Hematopoietic multipotent progenitor cell treated with erythropoietin and hydrocortisone succinate and interleukin-3 and kit ligand, for 4 days (in vitro differentiated cells): ENCODE measurements at places on chromosomes 2 and 18.
A peak's percentile ranks its signal among the peaks of the same experiment; 100 is the strongest.

DNA sequence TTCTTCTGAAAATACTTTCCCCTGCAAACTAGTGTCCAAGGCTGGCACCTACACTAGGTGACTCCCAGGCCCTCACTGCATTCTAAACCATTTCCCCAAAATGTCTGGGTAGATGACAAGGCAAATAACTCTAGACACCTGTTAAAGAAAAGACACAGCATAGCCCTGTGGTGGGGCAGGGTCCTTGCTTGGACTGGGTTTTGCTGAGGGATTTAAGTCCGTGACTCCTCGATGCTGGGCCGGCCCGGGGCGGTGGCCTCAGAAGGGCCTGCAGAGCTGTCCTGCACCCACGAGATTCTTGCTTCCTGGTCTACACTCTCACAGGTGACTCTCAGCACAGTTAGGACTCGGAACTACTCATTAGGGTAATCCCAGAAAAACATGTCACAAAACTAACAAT lies 55.2 kb downstream of the MBP start:
- no peak for DNase-seq

- DNase-seq: peak; percentile 85
These were observed 32.4 kb upstream of the VIT start for GRCh38 chr2:36663851-36664695.

GRCh38 chr2:68458981-68459380 lies 8.1 kb downstream of the FBXO48 start:
- peak; percentile 70 for DNase-seq

GRCh38 chr2:226794751-226795171 lies 4.9 kb downstream of the IRS1 start:
- no peak for DNase-seq

DNA sequence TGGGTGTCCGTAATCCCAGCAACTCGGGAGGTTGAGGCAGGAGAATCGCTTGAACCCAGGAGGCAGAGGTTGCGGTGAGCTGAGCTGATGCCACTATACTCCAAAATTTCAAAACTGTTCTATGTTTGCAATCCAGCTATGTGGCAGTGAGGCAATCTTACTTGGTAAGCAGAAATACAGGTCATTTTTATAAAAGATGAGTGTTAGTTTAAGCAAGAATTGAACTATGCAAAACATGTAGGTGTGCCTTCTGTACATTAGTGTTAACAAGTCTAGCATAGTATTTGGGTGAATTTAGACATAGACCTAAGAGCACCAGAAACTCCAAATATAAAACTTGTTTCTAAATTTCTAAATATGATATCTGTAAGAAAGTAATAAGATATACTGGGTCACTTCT lies 7.2 kb downstream of the DSC1 start:
- DNase-seq: no peak

GRCh38 chr18:23853448-23854195 lies 160.9 kb upstream of the TTC39C start:
- no peak for DNase-seq

DNA sequence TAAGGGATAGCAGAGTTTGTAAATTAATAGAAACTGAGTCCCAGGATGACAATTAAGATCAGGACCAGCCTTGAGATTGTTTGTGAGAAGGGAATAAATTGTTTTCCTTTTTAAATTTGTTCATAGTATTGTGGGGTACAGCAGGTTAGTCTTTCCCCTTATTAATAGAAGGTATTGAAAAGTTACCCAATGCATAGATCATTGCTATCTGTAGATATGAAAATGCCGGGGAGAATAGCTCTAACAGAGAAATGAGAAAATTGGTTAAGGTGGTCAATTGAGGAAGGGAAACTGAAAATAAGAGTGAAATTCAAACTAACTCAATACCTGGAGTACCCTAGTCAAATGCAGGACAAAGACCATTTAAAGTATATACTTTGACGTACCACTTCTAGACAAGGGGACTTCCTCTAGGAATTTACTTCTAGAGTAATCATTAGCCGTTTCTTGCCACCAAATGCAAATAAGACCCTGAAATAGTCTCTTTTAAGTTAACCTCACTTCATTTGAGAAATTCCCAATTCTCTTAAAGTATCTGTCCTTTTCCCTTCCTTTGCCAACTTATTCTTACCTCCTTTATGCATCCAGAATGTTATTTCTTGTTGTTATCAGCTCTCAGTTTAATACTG lies 1224.4 kb upstream of the LRRTM1 start:
- no peak for DNase-seq

DNA sequence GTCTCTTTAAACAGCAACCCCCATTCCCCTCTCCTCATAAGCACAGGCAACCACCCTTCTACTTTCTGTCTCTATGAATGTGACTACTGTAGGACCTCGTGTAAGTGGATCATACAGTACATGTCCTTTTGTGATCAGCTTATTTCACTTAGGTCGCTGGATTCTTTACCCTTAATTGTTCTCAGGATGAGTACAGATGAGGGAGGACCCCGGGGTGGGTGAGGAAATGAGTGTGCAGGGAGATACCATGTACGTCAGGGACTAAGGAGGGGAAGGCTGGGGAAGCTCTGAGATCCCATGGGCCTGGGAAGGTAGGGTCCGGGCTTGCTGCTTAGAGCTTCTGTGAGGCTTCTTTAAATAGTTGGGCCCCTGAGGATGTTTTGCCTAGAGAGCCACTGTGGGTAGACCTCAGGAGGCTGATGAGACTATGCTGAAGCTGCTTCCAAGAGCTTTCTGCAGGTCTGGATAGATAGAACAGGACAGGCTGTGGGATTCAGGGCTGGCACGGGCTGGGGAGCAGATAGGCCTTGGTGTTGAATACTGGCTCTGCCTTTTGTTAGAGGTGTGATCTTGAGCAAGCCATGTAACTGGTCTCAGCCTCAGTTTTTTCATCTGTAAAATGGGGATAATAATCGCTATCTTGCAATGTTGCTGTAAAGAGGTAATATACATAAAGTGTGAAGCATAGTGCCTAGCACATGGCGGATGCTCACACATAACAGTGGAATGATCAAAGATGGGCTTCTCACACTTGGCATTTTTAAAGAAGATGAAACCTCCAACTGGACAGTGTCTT lies 155.3 kb downstream of the PRKCE start:
- no peak for DNase-seq

- DNase-seq: no peak
These were observed 5.4 kb upstream of the BOD1L2 start for GRCh38 chr18:57141208-57142129.

GRCh38 chr2:74514368-74515270 lies at the start of gene TLX2:
Gene TLX2, plus strand, starts transcription at chr2:74514450. Its CDS starts 357 bp downstream, at chr2:74514807.
- DNase-seq: peak; percentile 42

DNA sequence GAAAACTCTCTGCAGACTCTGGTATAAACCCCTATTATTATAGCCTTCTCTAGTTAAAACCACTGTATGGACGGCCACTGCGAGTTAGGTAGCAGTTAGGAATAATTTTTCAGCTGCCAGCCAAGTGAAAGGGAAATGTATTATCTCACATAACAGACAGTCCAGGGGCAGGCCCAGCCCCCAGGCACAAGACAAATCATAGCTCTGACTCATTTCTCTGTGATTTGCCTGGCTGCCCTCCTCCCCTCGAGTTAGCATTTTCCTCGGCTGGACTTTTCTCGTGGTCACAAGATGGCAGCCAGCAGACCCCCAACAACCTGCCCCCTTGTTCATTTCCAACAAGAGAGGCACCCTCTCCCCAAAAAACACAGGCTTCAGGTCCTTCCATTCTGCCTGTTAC lies 10.5 kb downstream of the VIT start:
- no peak for DNase-seq

DNA sequence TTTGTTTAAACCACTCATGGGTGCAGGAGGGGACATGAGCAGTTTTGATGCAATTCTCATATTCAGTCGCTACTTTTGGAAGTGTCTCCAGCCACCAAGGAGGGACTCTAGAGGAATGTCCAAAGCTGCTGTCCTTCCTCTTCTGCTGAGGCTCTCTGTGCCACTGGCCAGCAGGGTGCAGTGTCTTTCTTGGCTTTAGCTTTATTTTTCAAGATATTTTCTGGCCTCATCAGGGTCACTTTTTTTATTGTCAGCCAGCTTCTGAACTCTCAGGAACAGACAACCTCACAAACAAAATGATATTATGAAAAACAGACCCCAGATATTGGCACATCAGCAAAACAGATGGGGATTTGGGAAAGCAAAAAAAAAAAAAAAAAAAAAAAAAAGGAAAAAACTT lies 289.3 kb upstream of the ZSWIM2 start:
- peak; percentile 68 for DNase-seq

- DNase-seq: no peak
These were observed 69.5 kb upstream of the TLK1 start for GRCh38 chr2:171230176-171230575.

DNA sequence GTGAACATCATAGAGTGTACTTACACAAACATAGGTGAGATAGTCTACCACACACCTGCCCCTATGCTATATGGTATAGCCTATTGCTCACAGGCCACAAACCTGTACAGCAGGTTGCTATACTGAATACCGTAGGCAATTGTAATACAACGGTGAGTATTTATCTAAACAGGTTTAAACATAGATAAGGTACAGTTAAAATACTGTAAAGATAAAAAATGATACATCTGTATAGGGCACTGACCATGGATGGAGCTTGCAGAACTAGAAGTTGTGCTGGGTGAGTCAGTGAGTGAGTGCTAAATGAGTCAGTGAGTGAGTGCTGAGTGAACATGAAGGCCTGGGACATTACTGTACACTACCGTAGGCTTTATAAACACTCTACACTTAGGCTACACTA lies 267.0 kb upstream of the HS6ST1 start:
- no peak for DNase-seq

GRCh38 chr18:62183578-62184195 lies 3.2 kb downstream of the PIGN start:
- peak; percentile 83 for DNase-seq

DNA sequence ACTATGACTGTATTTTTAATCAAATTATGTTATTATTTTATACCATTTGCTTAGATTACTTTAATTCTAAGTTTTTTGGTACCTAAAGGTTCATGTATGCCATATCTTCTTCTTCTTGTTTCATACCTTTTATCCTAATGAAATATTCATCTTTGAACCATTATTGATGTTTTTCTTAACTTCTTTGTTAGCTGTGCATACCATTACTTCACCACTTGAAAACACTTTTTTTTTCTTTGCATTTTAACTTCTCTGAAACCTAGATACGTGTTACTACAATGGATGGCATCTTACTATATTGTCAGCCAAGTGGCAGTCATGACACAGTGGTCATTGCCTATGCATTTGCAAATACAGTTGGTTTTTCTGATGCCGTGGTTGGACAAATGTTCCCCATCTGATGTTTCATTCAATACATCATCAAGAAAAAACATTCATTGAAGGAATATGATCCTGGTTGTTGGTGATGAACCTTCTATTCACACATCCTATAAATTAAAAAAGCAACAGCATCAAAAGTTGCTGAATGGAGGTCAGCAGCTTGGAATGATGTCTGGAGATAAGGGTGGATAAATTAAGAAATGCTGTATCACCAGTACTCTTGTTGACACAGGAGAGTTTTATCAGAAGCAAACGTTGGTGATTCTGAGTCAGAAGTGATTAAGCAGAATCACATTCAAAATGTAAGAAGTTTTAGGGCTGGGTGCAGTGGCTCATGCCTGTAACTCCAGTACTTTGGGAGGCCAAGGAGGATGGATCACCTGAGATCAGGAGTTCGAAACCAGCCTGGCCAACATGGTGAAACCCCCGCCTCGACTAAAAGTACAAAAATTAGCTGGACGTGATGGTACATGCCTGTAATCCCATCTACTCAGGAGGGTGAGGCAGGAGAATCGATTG lies 7.4 kb downstream of the IL36A start:
- DNase-seq: peak; percentile 67

DNA sequence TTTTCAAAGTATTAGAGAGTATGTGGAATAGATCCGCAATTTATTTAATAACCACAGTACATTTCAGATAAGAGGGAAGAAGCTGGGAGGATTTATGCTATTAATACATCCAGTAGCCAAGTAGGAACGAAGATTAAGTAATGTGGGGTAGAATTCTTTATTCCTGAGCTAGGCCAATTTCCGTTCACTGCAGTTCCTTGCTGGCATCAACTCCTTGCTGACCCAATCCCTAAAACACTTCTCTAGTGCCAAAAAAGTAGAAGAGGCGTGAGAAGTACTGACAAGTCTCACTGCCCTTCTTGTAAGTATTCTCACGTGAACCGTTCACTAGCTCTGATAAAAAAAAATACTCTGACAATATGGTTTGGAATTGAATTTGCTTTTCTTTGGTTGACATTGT lies 211.4 kb downstream of the EPHA4 start:
- no peak for DNase-seq

GRCh38 chr18:62131301-62131909 lies 55.5 kb downstream of the PIGN start:
- DNase-seq: peak; percentile 85

DNA sequence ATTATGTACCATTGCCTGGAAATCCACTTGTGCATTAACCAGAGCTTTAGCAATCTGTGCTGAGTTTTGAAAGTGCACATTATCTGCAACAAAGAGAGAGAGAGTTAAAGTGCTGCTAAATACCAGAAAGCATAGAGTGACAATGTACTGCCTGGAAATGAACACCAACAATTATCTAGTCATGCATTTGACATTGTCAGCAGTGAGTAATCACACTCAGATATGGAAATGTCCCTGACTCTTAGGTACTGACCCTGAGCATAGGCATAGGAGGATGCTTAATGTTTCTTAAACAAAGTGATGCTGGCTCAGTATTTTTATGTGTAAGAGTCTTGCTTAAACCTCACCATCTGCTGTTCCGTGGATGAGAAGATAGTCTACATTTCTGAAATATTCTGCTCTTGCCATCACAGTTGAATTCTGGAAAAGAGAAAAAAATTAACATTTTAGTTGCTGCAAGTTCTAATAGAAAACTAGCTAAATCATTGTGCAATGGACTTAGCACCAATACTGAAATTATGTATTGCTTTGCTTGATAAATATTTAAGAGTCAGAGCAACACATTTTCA lies 20.8 kb upstream of the GCG start:
- no peak for DNase-seq

DNA sequence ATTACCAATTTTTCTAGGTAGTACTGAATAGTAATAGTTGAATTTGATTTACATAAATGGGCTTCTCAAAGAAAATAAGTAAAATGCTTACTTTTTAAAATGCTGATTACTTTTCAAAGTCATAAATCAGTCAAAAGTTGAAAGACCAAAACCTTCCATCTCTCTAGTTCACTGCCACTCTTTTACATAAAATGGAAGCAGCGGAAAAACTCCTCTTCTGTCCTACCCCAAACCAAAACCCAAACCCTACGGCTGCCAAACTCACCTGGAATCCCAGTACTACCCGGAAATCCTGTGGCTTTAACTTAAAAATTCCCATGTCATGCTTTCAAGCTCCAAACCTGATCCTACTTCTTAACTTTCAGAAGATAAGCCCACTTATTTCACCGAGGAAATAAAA lies 81.2 kb upstream of the MAPRE2 start:
- DNase-seq: no peak

GRCh38 chr2:41930807-41931566 lies 116.8 kb upstream of the PKDCC start:
- DNase-seq: no peak

DNA sequence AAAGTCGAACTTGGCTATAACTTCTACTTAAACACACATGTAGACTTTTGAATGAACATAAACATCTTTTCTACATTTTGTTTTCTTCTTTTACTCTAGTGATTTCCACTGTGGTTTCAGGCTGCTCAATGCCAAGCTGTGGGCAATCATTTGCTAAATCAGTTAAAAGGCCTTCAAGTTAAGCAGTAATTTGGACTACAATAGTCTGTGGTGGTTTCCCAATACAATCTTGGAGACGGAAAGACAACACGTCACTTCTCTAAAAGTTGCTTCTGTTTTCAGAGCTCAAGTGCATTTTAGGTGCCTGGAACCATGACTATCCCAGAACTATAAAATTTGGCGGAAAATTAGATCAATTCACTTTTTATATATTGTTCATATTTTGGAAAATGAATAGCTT lies 69.4 kb downstream of the TXNL1 start:
- peak; percentile 13 for DNase-seq
